Fibroblast of skin of scalp (primary cell): ENCODE measurements at places on chromosomes 12 and 14.

- DNase-seq, result peak; percentile 48
These were observed 5.1 kb upstream of the SMOC1 start for GRCh38 chr14:69873877-69874780.

DNA sequence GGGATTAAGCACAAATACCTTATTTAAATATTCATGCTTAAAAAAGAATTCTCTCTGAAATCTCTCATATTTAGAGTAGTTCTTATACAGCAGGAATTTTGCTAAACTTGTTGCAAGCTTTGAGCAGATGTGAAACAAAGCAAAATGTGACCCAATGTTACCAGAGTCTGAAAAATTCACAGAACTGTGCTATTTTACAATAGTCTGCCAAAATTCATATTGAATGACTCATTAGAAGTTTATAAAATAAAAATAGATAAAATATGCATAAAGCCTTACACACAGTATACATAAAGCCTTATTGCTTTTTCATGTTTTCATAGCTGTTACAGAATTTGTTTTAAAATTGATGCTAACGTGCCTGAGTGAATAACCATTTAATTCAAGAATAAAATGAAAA lies 17.8 kb upstream of the RHOJ start:
- DNase-seq, result peak; percentile 84

DNA sequence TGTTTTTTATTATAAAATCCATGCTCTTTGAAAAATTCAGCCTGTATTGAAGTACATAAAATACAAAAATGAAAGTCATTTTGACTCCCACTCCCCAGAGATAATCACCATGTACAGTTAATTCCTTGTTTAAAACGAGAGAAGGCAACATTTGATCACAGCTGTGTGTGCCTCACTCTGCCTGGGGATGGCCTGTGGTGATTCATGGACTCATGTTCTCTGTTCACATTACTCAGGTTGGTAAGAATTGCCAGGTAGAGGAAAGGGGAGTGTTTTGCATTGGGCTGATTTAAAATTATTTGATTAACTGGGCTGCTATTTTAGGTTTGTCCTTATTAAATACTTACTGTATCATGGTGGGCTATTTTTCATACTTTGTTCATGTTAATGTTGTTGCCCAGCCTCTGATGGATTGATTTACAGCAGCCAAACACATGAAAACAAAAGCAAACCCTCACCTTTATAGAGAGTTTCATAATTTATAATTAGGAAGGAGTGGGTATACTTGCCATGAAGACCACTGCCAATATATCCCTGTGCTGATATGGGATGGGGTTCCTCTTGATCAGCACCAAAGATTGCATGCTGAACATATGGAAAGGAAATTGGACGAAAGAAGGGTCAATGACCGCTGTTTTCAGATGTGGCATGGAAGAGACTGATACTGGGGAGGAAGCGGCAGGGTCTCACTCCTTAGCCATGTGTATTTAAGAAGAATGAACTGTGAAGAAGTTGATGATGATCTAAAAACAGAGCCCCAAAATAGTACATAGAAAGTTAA lies 3.0 kb downstream of the ZBTB1 start:
- DNase-seq, result no peak

- DNase-seq, result no peak
These were observed 124.9 kb downstream of the BCAT1 start for GRCh38 chr12:24823808-24824515.

GRCh38 chr14:58584383-58584782 lies 53.4 kb upstream of the DACT1 start:
- peak; percentile 57 for DNase-seq

DNA sequence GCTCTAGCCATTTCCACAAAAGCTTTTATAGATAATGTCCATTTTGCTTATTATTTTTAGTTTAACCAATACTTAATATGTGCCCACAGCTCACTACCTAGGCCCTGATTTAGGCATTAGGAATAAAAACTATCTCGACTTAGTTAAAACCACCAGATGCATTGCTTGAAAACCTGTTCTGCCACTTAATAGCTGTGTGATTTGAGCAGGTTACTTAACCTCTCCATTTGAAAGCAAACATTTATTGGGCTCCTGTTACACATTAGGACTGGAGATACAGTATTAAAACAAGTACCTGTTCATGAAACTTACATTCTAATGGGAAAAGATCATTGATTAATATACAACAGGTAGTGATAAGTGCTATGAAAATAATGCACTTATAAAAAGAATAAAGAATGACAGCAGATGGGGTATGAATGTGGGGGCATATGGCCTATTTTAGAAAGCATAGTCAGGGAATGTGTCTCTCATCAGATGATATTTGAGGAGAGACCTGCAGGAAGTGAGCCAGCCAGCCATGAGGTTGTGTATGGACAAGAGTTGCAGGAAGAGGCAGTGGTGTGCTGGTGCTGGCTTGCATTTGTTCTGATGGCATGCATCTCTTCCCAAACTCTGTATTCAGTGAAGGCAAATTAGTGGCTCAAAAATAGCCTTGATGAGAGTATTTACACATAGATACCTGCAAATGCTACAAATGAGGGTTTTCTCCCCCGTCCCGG lies 34.3 kb downstream of the NOPCHAP1 start:
- DNase-seq, result no peak

GRCh38 chr14:45946251-45946650 lies 693.2 kb upstream of the MIS18BP1 start:
- DNase-seq, result no peak

GRCh38 chr14:22597771-22598098 lies 365 bp upstream of the ABHD4 start:
- DNase-seq, result no peak

DNA sequence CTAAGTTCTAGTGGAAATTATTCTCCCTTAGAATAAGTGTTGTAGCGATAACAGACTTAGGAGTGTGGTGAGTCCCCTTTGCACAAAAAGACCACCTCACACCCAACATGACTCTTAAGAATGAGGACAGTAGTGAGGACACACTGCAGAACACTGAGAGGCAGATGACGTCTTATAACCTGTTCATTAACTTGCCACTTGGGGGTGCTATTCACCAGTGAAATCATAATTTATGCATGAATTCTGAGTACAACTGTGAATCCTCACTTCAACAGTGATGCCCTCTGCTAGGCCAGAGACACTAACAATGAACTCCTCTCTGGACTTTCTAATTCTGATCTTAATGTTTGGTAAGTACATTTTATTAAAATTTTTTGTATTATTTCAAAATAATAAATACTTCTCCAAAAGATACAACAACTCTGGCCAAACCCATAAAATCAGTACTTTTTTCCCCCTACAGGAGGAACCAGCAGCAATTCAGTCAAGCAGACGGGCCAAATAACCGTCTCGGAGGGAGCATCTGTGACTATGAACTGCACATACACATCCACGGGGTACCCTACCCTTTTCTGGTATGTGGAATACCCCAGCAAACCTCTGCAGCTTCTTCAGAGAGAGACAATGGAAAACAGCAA lies 274.7 kb downstream of the DAD1 start:
- DNase-seq, result peak; percentile 63

DNA sequence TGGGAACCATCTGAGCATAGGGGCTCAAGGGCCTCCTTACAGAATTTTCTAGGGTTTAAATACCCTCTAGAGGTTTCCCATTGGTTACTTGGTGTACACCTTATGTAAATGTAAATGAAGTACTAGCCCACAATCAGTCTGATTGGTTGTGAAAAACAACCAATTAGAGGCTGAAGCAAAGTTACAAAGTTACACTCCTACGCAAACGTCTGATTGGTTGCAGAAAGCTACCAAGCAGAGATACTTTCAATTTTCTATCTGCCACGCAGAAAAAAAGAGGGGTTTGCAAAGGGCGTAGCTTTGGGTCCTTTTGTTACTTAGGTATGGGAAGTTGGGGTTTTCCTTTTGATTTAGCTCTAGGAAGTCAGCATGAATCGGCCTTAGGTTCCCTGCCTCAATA lies 1.8 kb upstream of the TMEM19 start:
- DNase-seq, result no peak

GRCh38 chr14:93133464-93133863 lies 17.7 kb upstream of the ITPK1 start:
- peak; percentile 29 for DNase-seq

- DNase-seq, result no peak
These were observed 34.7 kb upstream of the SOCS2 start for GRCh38 chr12:93537769-93538168.

- DNase-seq, result no peak
These were observed 450.7 kb downstream of the GALC start for GRCh38 chr14:87542288-87542687.

DNA sequence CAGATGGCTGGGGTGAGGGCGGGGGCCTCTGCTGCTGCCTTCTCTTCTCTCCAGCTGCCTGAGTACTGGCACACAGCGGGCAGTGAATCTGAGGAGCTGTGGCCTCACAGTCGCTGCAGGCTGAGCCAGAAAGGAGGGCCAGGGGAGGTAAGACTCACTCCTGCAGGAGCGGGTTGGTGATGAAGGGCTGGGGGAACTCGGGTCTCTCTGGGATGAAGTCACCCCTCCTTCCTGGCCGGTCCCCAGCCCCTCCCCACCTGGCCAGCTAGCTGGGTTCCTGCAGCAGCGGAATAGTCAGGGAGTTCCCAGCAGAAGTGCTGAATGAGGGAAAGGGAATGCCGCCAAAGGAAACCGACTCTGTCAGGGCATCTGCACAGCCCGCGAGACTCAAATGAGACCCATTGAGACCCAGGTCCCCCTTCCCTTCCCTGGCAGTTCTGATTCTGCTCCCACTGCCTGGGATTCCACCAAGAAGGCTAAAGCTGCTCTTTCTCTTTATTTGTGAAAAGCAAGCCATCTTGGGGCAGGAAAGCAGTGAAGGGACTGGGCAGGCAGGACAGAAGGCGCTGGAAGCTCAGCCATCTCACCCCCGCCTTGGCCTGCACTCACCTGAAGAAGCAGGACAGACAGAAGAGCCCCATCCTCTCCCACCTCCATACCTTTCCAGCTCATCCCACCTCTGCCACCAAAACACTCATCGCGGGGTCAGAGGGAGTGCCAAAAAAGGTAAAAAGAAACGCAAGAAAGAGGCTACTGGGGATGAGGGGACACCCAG lies 5.3 kb downstream of the NGB start:
- no peak for DNase-seq

DNA sequence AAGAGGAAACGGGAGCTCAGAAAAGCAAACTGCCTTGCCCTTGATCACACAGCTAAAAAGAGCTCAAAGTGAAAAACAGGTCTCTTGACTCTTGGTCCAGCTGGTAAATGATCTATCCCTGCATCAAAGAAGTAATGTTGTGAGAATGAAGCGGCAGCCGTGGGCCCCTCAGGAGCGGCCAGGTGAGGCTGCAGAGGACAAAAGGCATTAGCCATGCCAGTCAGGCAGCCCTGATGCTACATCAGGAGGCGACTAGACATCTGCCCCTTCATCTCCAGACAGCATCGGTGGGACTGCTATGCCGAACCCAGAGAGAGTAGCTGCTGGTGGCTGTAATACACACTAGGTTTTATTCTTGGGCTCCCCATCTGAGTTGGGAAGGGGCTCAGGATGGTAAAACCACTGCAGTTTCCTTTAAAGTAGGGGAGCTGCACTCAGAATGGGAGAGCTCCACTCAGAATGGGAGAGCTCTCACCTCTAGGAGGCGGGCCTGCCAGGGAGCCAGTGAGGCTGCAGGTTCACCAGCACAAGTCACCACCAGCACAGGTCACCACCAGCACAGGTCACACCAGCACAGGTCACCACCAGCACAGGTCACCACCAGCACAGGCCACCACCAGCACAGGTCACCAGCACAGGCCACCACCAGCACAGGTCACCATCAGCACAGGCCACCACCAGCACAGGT lies 120.1 kb downstream of the TSPAN9 start:
- no peak for DNase-seq

DNA sequence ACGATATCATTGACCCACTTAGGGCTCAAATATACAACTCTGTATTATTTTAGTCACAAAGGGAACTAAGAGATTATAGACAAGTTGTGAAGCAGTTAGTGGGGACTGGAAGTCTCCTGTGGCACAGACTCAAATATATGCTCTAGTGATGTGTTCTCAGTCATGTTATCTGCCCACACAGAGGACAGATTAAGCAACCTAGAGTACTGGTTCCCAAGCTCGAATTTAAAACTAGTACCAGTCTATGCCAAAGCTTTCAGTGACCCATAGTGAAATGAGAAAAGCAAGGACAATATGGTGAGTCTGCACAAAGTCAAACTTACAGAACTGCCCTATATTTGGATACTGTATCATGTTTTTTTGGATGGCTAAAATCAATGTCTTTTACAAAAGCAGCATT lies 389.3 kb downstream of the DIO2 start:
- DNase-seq, result no peak

DNA sequence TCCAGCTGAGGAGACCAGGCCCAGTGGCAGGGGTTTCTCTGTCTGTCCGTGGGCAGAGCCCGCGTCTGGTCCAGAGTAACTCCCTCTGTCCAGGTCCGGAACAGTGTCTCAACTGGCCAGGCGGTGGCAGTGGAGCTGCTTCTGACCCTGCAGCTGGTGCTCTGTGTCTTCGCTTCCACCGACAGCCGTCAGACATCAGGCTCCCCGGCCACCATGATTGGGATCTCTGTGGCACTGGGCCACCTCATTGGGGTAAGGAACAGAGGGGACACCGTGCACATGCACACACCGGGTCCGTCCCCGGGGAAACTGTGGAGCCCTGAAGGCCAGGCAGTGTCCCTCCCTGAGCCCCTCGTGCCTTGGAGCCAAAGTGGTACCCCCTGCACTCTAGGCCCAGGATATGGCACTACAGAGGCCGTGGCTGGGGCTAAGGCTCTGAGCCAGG lies 1.5 kb downstream of the AQP6 start:
- DNase-seq, result peak; percentile 51

GRCh38 chr12:20368114-20368650 lies at the start of gene PDE3A:
Gene PDE3A (plus strand): TSS chr12:20368537. CDS start chr12:20369285, 748 bp downstream.
- DNase-seq, result peak; percentile 88

- DNase-seq, result no peak
These were observed 29.2 kb upstream of the TSPAN9 start for GRCh38 chr12:3047961-3048360.

DNA sequence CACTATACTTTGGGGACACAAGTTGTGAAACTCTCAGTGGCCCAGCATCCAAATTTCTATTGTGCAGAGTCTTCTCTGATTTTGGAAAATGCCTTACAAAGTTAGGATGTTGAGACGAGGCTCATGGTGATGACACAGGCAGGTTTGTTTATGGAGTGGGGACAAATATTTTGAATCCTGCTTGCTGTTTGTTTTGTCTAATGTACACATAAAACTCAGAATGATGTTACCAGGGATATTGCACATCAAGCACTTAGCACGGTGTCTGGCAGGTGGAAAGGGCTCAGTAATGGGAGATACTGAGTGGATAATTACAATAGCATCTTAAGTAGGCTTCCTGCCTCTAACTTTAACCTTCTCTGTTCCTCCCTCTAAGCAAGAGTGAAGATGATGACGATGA lies 628.9 kb upstream of the TBX3 start:
- DNase-seq, result no peak
